ENCODE measurements at places on chromosomes 5 and 9.

DNA sequence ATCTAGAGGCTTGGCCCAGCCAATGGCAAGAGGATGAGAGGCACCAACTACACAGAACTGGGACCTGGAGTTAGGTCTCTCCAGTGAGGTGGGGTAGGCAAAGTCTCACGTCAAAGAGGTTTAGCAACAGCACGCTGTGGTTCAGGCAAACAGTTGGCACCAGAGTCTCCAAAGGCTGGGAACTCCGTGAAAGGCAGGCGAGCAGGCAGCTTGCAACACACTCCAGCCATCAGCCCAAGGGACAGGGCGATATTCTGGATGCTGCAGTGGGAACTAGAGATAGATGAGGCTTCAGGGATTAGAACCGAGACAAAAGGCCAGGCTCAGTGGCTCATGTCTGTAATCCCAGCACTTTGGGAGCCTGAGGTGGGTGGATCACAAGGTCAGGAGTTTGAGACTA lies 129.1 kb downstream of the PDZD2 start:
- DNase-seq, result no peak

GRCh38 chr9:133737774-133738639 lies at the start of gene SARDH:
Gene SARDH, minus strand, starts transcription at chr9:133738352. Its CDS starts 4,179 bp downstream, at chr9:133734173.
- no peak for DNase-seq

DNA sequence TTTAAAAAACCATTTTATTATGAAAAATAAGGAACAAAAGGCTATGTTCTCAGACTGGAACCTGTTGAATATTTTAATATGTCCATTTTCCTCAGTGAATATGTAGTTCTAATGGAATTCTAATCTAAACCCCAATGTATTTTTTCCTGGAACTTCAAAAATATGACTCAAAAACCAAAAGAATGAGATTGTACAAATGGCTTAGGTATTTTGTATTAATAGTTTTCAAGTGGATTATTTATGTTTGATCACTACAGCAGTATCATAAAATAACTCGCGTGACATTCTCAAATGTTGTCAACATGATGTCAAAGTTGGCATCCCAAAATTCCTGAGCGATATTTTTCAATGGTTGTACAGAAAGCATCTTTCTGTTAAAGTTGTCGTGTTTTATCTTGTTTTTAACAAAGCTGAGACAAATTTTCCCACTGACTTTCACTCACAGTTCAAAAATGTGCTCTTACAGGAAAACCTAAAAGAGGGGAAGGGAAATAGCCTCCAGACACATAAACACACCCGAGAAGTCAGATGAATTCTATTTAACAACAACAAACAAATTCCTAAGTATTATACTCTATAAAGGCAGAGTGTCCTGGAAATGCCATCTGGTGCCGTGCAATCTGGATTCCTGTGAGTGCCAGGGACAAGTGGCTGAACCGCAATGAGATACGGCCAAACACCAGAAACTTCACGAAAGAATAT lies 68.1 kb upstream of the TAS2R1 start:
- DNase-seq, result no peak

- DNase-seq, result no peak
Measured at GRCh38 chr9:96171728-96172127, 130.2 kb downstream of the HSD17B3 start.

DNA sequence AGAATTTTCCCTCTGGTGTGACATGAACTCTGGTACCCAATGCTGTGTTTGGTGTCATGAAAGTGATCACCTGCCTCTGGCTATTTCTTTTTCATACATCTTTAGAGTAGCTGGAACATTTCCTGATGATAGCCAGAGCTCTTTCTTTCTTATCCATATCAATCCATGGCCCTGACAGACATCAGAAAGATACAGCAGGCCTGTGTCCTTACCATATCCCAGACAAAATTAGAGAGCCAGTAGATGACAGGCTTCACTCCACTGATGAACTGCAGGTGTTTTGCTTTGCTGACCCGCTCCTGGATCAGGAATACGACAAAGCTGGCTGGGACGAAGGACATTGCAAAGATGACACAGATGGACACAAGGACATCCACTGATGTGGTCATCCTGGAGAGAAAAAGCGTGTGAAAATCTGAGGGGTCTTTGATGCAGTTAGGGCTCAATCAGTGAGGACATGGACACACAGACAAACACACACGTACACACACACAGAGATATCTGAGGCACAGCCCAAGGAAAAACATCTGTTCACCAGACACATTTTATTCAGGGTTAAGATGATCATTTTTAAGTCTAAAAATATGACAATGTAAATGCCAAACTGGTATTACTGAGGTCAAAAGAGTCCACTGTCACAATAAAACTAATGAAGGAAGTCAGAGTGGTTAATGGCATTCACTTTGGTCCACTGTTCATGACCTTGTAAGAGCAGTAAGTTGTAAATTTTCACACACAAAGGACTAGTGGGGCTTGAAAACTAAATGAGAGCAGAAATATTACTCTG lies 34.5 kb downstream of the NIPSNAP3B start:
- no peak for DNase-seq

Measured in fibroblast of skin of left quadriceps (primary cell).